ENCODE measurements at places on chromosomes 1 and 21.

- no peak for DNase-seq
These were observed 361 bp downstream of the TMCC2 start for GRCh38 chr1:205228093-205228521.

GRCh38 chr1:232853994-232854797, 49.0 kb downstream of the MAP10 start:
- DNase-seq = no peak

GRCh38 chr1:153945131-153945794, 1.3 kb downstream of the DENND4B start:
- peak; percentile 78 for DNase-seq

GRCh38 chr21:34298534-34299167, 65.2 kb upstream of the KCNE2 start:
- DNase-seq = no peak

DNA sequence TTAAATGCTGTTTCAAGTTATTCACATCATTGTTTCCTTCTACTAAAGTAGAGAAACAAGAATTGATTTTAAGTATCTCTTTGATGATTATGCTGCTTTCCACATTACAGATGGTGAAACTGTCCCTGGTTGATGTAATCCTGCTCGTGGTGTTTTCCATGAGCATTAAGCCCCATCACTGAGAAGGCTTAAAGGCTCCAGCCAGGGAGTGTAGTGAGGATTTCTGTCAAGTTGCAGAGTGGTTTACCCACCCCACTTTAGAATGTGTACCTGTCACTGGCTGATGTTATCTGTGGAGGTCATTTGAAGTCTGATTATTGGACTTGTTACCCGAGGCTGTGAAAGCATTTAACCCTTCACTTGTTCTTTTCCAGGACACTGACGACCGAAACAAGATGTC, 12.9 kb downstream of the CERS2 start:
- no peak for DNase-seq

- no peak for DNase-seq
These were observed 81.4 kb upstream of the BACE2 start for GRCh38 chr21:41086569-41086968.

DNA sequence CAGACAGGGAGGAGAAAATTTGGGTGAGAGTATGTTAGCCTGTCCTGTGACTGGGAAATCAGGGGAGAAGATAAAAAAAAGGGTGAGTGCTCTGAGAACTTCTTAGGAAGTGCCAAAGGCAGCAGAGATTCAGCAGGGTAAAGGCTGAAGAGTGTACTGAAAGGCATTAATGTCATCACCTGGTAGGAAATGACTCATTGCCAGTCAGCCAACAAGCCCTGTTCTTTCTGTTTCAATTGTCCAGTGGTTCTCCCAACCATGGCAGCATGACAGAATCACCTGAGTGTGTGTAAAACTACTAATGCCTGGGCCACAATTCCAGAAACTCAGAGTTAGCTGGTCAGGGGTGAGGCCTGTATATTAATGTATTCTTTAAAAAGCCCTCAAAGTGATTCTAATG, 83.5 kb downstream of the INTS7 start:
- DNase-seq = no peak

- DNase-seq = no peak
These were observed 170.3 kb upstream of the TMEM51 start for GRCh38 chr1:14983277-14983676.

- DNase-seq = no peak
These were observed 201.7 kb downstream of the FGGY start for GRCh38 chr1:59498640-59499039.

DNA sequence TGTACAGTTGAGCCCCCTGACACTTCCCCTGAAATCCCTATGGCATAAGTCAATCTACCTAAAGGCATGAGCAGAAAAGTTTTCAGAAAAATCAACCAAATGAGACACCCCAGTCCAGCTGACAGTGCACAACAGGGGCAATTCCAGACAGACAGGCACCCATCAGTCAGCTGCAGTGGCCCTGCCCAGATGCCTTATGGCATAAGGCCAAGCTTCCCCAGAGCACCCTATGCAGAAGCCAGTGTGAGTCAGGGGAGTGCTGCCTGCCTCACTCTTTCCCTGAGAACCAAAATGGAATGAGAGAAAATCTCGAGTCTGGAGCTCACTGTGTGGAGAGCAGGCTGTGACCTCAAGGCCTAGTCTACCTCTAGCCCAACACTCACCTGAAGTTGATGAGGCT, 38.1 kb downstream of the MRAP start:
- DNase-seq = no peak

GRCh38 chr1:220924331-220924970, 45.2 kb downstream of the HLX start:
- no peak for DNase-seq

- no peak for DNase-seq
These were observed 4.2 kb upstream of the FAM131C start for GRCh38 chr1:16077406-16078245.

DNA sequence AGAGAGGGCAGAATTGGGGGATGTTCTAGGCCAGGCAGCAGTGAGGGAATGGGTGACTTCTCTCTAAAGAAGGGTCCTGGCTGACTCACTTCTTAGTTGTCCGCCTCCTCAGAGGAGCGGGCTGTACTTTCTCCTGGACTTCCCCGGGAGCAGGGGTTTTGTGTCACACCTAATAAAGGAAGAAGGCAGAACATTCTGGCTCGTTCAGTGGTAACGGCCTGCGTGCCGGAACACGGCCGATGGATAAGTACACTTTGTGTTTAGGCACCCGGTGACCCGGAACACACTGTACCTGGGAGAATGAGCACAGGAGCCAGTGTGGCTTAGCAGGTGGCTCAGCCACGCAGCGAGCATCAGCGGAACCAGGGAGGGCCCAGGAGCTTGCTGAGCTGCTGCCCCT, 84.7 kb downstream of the FBXO2 start:
- no peak for DNase-seq

DNA sequence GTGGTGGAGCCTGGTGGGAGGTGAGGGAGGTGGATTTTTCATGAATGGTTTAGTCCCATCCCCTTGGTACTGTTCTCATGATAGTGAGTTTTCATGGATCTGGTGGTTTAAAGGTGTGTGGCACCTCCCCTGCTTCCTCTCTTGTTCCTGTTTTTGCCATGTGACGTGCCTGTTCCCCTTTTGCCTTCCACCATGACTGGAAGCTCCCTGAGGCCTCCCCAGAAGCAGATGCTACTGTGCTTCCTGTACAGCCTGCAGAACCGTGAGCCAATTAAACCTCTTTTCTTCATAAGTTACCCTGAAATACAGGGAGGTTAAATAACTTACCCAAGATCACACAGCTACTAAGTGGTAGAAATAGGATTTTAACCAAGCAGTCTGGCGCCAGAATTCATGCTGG, 4.3 kb upstream of the HEYL start:
- no peak for DNase-seq

GRCh38 chr21:45592208-45592619, 50.0 kb upstream of the SLC19A1 start:
- DNase-seq = peak; percentile 61

GRCh38 chr1:106910798-106911197, 145.7 kb upstream of the PRMT6 start:
- DNase-seq = no peak
